ENCODE measurements at places on chromosomes 3 and 15. TPM values are rescaled to one million over a fixed set of nuclear protein-coding genes. Genes with fewer than 3 reads are reported as not detected.
A peak's percentile ranks its signal among the peaks of the same experiment; 100 is the strongest.

The ADAMTS7 gene
- 10.6 TPM for total RNA-seq

The ADIPOQ gene
- not detected for total RNA-seq

The KCNAB1 gene
- 0.17 TPM for total RNA-seq

The PFKFB4 gene
- total RNA-seq = 45.3 TPM

The CRTAP gene
- total RNA-seq = 109 TPM

The ACOX2 gene
- 1.0 TPM for total RNA-seq

The C3orf52 gene
- 20.7 TPM for total RNA-seq

The PPM1L gene
- total RNA-seq = 2.0 TPM

- DNase-seq = no peak
These were observed 223.6 kb downstream of the WDR72 start for GRCh38 chr15:53535886-53536285.

DNA sequence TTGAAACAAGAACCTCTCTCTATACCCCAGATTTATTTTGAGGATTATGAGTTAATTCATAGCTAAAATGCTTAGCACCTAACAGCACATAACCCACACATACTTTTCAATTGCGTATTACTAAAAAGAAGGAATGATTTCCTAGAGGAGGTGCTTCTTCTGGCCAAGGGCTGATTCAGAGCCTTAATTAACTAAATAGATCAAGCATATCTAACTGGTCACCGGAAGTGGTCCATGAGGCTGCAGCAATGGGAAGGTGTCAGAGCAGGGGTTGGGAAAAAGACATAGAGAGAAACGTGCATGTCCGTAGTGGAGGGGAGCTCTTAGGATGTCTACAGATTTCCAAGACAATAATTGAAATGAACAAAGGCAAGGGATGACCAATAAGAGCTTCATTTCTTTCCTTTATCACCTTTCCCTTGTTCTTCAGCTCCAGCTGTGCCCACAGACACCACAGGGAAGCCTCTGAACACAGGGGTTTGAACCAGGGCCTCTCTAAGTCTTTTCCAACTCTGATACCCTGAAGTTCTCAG lies 467 bp downstream of the HGD start:
- DNase-seq = no peak

DNA sequence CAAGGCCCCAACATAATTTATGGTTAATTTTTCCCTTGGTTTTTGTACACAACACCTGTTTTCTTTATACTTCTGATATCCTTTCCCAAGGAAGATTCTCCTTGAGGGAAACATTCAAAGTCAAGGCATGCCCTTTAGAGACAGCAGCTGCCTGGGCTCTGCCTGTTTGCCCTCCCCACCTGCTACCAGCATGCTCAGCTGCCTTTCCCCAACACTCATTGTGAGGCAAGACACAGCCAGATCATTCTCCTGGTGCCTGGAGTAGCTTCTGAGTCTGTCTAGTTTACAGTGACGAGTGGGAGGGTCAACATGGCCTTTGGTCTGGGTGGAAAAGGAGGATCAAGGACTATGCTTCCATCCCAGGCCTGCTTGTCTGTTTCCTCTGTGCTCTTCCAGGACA lies 132.5 kb downstream of the EPHB1 start:
- no peak for DNase-seq

DNA sequence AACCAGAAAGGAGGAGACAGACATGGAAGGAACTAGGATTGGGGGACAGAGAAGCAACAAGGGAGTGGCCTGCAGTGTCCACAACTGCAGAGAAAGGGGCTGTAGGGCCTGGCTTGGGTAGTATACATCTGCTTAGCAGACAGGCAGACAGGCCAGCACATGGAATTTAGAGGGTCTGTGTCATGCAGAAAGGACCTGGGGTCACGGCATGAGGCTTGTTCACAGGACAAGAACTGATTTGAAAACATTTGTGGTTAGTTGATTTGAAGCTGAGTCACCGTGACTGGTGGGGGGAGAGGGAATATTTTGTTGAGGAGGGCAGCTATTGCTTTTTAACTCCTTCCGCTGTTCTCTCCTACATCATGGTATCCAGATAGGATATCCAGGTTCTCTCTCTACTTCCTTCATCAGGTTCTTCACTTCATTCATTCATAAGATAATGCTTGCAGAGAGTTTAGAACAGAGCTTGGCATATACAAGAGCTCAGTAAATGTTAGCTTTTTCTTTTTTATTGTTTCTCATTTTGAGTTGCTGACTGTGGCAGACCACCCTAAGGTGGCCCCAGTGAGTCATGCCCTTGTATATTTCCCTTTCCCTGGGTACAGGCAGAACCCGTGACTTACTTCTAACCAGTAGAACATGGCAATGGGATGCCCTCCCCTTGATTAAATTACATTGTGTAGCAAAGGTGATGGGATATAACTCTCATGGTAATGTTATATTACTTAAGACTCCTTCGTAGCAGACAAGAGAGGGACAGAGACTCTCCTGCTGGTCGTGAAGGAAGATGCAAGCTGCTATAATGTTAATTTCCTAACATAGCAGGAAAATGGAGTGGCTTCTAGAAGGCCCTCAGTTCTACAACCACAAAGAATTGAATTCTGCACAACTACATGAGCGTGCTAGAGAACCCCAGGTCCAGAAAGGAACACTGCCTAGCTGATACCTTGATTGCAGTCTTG lies 95.0 kb upstream of the NMNAT3 start:
- DNase-seq = peak; percentile 72

GRCh38 chr3:147421184-147421912 lies 12.2 kb downstream of the ZIC1 start:
- no peak for DNase-seq

- DNase-seq = peak; percentile 53
These were observed 39.7 kb upstream of the MYZAP start for GRCh38 chr15:57551715-57552677.

DNA sequence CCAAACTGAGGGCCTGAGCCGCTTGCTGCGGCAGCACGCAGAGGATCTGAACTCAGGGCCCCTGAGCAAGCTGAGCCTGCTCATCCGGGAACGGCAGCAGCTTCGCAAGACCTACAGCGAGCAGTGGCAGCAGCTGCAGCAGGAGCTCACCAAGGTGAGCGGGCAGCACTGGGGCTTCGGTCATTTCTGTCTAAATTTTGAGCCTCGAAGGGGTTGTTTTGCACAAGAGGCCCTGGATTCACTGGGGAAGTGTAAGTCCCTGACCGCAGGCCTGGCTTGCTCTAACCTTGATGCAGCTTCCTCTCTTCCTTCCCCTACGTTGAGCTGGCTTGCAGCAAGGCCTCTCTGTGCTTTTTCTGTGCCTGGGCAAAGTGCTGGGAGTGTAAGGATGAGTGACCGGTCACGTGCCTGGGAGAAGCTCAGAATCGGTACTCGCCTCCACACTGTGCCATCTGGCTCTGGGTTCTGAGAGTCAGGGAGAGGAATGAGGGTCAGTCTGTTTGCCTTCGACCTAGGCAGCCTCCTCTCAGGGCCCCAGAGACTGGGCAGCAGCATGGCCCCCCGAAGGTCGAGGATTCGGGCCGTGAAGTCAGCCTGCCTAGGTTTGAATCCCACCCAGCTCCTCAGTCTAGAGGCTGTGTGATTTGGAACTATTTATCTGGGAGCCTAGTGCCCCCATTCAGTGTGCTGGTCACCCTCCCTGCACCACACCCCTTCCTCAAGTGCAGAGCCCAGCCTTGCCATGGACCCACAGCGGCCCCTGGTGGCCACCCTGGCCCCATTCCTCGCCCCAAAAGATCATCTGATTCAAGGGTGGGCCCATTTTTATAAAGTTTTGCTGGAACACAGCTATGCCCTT lies 1.4 kb downstream of the FES start:
- no peak for DNase-seq

GRCh38 chr3:153679714-153680113 lies 441.5 kb upstream of the ARHGEF26 start:
- no peak for DNase-seq

DNA sequence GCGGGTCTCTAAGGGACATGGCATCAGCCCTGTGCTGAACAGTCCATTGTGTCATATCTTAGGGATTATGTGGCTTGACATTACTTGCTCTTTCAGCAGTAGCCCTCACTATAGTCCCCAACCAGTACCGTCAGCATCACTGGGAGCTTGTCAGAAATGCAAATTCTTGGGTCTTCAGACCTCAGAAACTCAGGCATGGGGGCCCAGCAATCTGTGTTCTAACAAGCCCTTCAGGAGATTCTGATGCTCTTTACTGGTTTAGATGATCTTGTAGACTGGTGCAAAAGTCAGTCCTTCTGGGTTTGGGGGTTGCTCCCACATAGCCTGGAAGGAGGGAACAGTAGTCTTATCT lies 39.0 kb upstream of the TRAK1 start:
- no peak for DNase-seq

DNA sequence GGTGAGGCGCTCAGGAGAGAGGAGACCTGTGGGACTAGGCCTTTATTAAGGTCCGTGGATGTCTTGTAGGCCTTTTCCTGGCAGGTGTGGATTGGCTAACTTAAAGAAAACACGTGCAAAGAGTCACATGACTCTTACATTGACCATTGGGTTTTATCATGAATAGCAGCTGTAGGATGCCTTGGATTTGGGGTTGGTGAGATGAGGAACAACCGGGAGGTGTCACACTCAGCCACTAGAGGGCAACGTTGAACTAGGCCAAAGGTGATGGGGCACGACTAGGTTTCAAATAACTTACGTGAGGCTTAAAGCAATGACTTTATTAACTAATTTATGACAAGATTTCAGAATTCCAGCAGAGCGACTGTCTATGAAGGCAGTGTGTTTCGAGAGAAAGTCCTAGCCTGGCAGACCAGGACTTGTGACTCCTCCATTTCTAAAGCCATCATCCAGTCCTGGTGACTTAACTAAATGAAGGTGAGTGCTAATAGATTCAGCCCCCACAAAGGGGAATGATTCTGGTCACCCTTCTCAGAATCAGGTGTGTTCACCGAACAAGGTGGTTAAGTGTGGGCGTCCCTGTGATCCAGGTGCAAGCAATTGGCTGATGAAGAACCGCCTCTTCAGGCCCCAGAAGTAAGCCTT lies 345.6 kb downstream of the MCTP2 start:
- DNase-seq = peak; percentile 31

GRCh38 chr3:14266361-14266760 lies 87.7 kb downstream of the LSM3 start:
- DNase-seq = no peak

GRCh38 chr3:187744169-187745151 lies 808 bp downstream of the BCL6 start:
- DNase-seq = peak; percentile 51

GRCh38 chr3:144585953-144586352 lies 614.3 kb downstream of the DIPK2A start:
- no peak for DNase-seq

DNA sequence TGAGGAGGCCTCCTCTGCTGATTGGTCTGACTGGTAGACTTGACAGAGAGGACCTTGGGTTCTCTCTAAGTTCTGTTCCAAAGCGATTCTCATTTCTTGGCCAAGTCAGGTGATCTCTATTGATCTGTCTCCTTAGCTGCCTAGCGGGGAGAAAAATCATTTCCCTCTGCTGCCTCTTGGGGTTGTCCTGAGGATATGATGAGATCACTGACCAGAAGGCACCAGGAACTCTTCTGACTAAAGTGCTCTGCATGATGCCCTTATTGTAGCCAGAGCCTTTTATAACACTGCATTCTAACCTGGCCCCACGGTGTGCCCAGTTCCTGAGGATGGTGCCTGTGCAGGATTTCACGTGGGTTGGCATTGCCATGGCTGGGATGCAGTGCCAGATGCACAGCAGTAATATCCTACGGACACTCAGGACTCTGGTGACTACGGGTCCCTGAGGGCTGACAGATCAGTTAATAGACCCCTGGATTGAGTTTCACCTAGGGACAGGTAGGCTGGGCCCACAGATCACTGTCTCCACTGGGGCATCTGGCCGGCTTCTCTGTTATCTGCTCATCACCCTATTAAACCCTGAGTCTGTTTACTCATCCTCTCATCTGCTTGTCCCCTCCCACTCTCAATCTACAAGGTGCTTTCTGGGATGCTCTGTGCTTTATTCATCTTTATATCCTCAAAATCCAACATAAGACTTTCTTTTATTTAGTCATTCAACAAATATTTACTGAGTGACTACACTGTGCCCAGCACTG lies 3.9 kb upstream of the HEG1 start:
- DNase-seq = no peak

DNA sequence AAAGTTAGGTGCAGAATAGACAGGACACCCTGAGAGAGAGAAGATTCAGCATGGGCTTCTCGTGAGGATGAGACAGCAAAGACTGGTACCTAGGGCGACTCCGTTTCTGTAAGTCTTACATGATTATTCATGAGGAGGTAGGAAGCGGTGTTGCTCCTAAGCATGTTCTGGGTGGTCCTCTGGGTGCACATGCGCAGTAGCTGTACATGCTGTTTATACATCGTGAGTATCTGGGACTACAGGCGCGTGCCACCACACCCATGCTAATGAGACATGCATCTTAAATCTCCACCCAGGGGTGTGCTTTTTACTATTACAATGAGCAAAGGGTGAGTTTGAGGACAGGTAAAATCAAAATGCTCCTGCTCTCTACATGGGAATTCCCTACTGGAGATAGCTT lies 12.3 kb downstream of the ALPK3 start:
- no peak for DNase-seq

GRCh38 chr3:56792193-56792592 lies 9.6 kb downstream of the ARHGEF3 start:
- DNase-seq = no peak

GRCh38 chr15:42772144-42772543 lies 35.2 kb upstream of the CDAN1 start:
- DNase-seq = no peak

- DNase-seq = no peak
These were observed 70.1 kb downstream of the PLXNA1 start for GRCh38 chr3:127053026-127053425.

GRCh38 chr15:56739964-56740640 lies 6.8 kb upstream of the ZNF280D start:
- peak; percentile 6 for DNase-seq

- DNase-seq = no peak
These were observed 4.5 kb downstream of the CORO2B start for GRCh38 chr15:68583321-68583720.

- no peak for DNase-seq
These were observed at the start of gene CIB2 for GRCh38 chr15:78131295-78132061. Gene CIB2 (minus strand): TSS chr15:78131445. CDS start chr15:78131215, 230 bp downstream.

- DNase-seq = no peak
These were observed 60.3 kb upstream of the TRA2B start for GRCh38 chr3:185998136-185998535.

DNA sequence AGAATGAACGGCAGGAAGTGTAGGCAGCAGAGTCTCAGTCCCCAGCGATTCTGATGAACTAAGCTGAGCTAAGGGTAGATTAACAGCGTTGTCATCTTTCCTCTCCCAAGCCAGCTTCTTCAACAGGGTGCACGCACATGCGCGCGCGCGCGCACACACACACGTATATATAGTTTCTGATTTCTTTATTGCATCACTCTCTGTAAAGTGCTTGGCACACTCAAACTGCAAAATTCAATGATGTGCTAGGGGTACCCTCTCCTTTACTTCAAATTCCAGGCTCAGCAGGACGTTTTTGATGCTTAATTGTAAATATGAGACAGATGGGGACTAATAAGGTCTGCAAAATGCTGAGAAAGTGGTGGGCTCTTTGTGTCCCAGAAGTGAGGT lies 26.1 kb upstream of the VPS8 start:
- DNase-seq = no peak

- DNase-seq = no peak
These were observed 153.5 kb upstream of the COL8A1 start for GRCh38 chr3:99484871-99485270.

Measured in mammary epithelial cell (primary cell).